M059J (cell line): ENCODE measurements at places on chromosomes 5 and 9.

DNA sequence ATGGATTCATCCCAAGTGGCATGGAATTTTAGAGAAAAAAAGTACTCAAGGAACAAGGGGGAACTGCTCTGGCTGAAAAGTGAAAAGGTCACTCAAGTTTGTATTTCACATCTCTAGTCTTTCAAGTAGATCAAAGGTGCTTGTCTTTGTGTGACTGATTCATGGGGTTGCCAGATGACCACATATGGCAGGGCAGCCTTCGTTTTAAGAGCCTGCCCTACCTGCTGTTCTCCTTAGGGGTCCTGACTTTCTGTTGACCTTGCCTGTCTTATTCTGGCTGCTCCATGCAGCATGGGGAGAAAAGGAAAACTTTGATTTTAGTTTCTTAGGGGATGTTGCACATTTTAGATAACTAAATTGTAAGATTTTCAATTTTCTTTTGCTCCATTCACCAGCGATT is 877.7 kb downstream of the TLE1 start:
- no peak for DNase-seq

DNA sequence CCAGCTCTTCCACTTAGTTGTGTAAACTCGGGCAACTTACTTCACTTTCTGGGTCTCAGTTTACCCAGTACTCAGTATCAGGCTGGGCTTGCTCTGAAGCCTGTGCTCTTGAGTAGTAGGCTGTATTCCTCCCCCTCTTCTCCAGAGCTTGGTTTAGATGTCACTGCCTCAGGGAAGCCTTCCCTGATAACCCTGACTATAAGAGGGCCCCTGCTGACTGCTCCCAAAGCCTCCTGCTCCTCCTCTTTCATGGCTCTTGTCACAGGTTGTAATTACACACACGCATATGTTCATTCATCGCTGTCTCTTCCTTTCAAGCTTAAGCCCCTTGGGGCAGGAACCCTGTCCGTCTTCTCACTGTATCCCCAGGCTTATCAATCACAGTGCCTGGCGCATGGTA is 140.2 kb downstream of the RGS3 start:
- DNase-seq, result no peak

GRCh38 chr5:42522783-42523182 is 99.5 kb downstream of the GHR start:
- no peak for DNase-seq

DNA sequence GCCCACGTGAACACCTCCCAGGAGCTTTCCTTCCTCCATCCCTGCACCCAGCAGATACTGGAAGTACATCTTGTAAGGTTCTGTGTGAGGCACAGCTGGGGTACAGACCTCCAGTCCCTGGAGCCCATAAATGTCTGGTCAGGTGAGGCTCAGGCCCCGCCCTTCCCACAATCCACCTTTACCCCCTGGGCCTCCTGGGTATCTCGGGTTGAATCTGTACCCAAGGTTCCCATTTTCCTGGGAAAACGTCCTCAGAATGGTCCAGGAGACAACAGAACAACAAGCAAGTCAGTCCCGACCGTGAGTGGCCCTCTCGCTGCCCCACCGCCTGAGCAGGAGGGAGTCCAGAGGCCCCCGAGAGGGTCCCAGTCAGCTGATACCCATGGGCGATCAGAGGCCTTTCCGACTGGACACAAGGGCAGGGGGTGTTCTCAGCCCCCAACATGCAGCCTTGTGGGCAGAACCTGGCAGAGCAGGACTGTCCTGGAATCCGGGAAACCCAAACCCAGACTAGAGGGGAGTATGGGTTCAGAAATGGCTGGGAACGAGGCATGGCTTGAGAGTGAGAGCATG is 4.3 kb downstream of the SPATA31E1 start:
- DNase-seq, result no peak
